ENCODE measurements at places on chromosomes 13 and 19.

GRCh38 chr19:40091205-40092129, 724 bp upstream of the ZNF780A start:
- no peak for DNase-seq

DNA sequence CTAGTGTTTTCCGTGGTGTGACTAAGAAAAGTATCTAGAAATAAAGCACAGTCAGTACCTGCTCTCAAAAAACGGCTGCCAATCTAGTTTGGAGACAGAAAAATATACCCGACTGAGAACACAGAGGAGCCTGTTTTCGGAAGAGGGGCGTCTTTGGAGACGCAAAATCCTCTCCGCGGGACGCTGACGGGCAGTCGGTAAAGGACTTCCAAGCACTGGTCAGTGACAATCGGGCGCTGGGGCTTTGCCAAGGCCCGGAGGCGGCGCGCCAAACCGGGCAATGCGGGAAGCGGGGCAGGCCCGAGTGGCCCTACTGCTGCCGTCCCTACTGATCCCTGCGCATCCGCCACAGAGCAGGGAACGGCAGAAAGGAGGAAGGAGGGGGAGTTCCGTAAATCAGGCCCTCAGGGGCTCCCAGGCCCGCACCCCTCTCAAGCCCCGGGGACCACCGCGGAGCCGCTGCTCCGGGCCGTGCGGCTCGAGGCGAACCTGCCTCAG, 588 bp upstream of the DPY19L3 start:
- DNase-seq, result peak; percentile 72

- no peak for DNase-seq
Observed at GRCh38 chr13:41019578-41020347, 647 bp upstream of the ELF1 start.

GRCh38 chr19:35882114-35882832, 13.9 kb downstream of the APLP1 start:
- DNase-seq, result peak; percentile 74

GRCh38 chr13:27541386-27541785, 78.9 kb downstream of the LNX2 start:
- DNase-seq, result no peak

DNA sequence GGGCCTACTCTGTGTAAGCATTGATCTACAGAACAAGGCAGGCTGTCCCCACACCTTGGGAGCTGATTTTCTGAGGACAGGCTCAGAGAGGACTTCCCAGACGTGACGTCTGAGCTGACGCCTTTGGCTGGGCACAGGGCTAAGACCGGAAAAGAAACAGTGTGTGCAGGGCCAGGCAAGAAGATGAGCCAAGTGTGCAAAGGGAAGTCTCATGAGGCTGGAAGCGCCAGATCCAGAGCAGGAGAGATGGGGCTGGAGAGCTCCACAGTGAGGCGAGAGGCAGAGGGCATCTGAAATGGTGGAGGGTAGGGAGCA, 12.7 kb downstream of the IGLON5 start:
- no peak for DNase-seq

- DNase-seq, result no peak
Observed at GRCh38 chr13:43232873-43233265, 209.5 kb downstream of the DNAJC15 start.

- DNase-seq, result no peak
Observed at GRCh38 chr19:38047641-38048040, 140.6 kb downstream of the SIPA1L3 start.

- no peak for DNase-seq
Observed at GRCh38 chr13:113393226-113393562, 29.3 kb upstream of the GRTP1 start.

- DNase-seq, result no peak
Observed at GRCh38 chr13:98765996-98766519, 13.6 kb upstream of the SLC15A1 start.

- DNase-seq, result no peak
Observed at GRCh38 chr13:100560498-100561157, 28.0 kb downstream of the GGACT start.

GRCh38 chr19:17950310-17951156, 16.4 kb upstream of the KCNN1 start:
- DNase-seq, result no peak

DNA sequence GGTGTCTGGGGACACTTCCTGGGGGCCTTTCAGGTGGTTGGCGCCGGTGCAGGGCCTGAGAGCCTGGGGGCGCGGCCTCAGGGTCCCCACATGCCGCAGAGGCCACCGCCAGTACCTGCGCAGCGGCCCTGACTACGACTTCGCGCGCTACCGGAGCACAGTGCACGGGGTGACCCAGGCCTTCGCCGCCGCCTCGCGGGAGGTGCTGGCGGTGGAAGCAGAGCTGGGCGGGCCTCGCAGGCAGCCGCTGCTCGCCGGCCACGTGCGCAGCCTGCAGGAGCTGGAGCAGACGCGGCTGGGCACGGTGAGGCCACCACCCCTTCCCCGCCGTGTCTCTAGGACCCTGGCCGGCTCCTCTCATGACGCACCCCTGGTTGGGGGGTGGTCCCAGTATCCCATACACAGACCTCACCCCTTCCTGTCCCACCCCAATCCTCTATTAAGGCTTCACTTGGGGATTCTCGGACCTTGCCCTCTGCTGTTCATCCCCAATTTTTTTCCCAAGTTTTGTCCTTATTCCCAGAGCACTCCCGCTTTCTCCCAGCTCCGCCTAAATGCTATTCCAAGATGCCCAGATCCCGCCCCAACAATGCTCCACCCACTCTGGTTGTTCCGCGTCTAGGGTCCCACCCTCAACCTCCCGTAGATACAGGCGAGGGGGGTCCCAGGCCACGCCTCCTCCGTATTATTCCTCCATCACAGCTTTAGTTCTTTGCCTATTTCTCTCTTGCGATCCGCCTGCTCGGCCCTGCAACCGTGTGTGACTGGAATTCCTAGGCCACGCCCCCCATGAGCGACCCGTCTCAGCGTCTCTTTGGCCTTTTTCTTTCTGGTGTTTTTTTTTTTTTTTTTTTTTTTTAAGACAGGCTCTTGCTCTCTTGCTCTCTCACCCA, 1.0 kb downstream of the REX1BD start:
- peak; percentile 78 for DNase-seq

GRCh38 chr19:54612428-54612827, 17.9 kb upstream of the LILRB1 start:
- no peak for DNase-seq

DNA sequence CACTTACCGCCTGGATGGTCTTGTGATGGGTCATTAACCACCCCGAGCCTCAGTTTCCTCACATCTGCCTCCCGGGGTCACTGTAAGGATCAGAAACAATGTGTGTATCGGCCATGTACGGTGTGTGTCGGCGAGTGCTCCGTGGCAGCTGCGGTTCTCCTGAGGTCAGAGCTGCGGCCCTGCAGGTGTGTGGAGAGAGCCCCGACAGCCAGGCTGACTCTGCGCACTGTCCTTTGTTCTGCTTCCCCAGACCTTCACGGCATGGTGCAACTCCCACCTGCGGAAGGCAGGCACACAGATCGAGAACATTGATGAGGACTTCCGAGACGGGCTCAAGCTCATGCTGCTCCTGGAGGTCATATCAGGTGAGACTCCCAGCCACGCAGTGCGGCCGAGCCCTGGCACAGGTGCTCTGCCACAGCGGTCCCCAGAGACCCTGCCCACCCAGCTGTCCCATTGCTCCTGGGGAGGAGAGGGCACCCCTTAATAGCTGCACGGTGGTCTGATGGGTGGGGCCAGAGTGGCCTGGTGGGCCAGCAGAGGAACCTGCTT, 43.8 kb downstream of the CAPN12 start:
- DNase-seq, result no peak

- no peak for DNase-seq
Observed at GRCh38 chr13:28725046-28725610, 6.4 kb upstream of the SLC46A3 start.

DNA sequence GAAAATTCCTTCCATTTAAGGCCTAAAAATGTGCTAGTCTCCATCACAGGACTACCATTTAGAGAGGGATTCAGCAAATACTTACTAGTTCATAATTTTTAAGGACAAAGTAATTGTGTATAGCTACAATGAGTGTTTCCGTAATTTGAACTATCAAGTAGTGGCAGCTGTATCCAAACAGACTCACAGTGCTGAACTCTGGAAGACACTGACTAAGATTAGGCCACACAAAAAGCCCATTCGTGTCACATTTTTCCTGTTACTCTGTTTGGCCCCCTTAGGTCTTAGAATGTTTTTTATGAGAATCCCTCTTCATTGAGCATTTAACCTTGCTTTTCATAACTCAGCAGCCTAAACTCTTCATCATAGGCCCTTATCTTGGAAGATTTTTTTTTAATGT, 731.2 kb upstream of the PCDH9 start:
- no peak for DNase-seq

DNA sequence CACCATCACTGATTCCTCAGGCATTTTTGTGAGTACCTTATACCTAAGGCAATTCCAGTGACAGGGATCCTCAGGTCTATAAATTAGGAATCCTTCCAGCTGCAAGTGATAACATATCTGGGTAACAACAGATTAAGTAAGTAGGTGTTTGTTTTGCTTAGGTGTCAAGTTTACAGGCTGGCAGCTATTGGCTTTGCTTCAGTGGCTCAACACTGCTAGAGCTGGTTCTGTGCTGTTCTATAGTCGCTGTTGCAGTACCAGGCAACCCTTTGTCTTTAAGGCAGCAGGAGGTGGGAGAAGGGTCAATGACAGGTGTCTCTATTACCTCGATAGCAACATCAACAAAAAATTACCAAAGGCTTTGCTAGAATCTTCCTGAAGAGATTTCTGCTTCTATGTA, 27.0 kb downstream of the SLC10A2 start:
- no peak for DNase-seq

DNA sequence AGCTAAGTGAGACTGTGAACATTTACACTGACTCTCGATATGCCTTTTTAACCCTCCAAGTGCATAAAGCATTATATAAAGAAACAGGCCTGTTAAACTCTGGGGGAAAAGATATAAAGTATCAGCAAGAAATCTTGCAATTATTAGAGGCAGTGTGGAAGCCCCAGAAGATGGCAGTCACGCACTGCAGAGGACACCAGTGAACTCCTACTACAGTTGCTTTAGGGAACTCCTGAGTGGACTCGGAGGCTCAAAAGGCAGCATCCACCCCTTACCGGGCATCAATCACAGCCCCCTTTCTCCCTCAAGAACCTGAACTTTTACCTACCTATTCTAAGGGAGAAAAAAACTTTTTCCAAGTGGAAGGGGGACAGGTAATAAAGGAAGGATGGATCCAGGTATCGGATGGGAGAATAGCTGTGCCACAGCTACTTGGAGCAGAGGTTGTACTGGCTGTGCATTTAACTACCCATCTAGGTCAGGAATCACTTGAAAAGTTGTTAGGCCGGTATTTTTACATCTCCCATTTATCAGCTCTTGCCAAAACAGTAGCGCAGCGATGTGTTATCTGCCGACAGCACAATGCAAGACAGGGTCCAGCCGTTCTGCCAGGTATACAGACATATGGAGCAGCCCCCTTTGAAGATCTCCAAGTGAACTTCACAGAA, 80.1 kb downstream of the ZNF486 start:
- peak; percentile 10 for DNase-seq

GRCh38 chr19:48877855-48878195, 5.6 kb downstream of the PPP1R15A start:
- DNase-seq, result no peak

- no peak for DNase-seq
Observed at GRCh38 chr19:32289566-32290210, 55.7 kb upstream of the ZNF507 start.

DNA sequence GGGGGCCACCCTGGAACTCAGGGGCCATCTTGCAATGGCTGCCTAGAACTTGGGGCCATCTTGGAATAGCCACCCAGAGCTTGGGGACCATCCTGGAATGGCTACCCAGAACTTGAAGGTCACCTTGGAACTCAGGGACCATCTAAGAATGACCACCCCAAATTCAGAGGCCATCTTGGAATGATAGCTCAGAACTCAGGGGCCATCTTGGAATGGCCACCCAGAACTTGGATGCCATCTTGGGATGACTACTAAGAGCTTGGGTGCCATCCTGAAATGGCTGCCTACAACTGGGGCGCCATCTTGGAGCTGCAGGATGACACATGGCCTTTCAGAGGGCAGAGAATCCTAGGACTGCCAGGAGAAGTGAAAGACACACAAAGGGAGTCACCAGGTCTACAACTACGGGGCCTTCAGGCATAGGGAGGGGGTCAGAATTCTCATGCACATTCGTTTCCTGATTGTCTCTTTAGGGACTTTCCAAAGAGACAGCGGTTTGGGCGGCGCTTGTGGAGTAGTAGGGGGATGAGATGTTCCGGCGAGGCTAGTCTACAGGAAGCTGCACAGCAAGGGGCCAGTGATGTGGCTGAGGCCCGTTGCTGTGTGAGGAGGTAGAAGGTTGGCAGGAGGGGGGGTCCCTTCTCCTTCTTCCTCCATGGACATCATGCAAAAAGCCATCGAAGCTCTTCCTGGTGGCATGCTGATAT, 125.0 kb downstream of the IER2 start:
- DNase-seq, result no peak

DNA sequence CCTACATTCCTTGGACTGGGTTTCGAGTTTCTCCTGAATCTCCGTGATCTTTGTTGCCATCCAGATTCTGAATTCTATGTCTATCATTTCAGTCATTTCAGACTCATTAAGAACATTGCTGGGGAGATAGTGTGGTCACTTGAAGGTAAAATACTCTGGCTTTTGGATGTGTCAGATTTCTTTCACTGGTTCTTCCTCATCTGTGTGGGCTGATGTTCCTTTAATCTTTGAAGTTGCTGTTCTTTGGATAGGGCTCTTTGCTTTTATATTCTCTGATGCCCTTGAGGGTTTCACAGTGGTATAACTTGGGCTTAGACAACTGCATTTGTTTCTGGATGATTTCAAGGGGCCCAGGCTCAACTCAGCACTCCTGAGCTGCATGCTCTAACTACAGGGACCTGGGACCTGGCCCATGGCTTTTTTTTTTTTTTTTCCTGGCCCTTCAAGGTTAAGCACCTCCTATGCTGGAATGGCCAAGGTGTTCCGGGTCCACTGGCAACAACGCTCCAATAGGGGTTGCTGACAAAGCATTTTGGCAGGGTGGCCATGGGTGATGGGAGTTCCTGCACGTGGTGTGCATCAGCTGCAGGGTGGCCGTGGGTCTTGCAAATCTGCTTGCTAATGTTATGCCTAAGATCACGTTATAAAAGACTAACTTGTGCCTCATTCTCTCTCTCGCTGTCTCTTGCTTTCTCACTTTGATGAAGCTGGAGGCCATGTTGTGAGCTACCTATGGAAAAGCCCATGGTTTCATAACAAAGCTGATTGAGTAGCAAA, 5.9 kb upstream of the SIGLEC7 start:
- DNase-seq, result no peak

GRCh38 chr13:27037571-27037970, 134.0 kb downstream of the USP12 start:
- DNase-seq, result no peak

- DNase-seq, result no peak
Observed at GRCh38 chr13:103066079-103066780, at the start of gene SLC10A2. SLC10A2 (minus strand) TSS chr13:103066417; CDS start chr13:103066249, 168 bp downstream.

- peak; percentile 63 for DNase-seq
Observed at GRCh38 chr19:49983645-49984229, 22.8 kb upstream of the SIGLEC11 start.

- no peak for DNase-seq
Observed at GRCh38 chr19:6362351-6362801, 1.0 kb downstream of the CLPP start.

GRCh38 chr19:11736696-11737095, 2.0 kb downstream of the ZNF823 start:
- no peak for DNase-seq
